Occipital lobe (tissue), 3 donors: ENCODE measurements at places on chromosomes 2 and 18. TPM values are rescaled to one million over a fixed set of nuclear protein-coding genes. Genes with fewer than 3 reads are reported as not detected.

DNA sequence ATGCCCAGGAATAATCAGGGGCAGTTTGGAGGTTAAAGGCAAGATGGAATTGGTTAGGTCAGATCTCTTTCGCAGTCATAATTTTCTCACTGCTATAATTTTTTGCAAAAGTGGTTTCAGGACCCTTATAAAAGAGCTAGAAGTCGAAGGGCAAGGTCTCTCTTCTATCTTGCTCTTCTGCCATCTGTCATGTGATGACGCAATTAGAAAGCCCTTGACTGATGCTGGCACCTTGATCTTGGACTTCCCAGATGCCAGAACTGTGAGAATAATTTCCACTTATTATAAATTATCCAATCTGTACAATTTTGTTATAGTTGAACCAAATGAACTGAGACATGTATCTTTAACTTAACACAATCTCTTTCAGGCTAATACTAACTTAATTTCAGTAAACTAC lies 6.3 kb upstream of the RALBP1 start:
- no peak for DNase-seq

DNA sequence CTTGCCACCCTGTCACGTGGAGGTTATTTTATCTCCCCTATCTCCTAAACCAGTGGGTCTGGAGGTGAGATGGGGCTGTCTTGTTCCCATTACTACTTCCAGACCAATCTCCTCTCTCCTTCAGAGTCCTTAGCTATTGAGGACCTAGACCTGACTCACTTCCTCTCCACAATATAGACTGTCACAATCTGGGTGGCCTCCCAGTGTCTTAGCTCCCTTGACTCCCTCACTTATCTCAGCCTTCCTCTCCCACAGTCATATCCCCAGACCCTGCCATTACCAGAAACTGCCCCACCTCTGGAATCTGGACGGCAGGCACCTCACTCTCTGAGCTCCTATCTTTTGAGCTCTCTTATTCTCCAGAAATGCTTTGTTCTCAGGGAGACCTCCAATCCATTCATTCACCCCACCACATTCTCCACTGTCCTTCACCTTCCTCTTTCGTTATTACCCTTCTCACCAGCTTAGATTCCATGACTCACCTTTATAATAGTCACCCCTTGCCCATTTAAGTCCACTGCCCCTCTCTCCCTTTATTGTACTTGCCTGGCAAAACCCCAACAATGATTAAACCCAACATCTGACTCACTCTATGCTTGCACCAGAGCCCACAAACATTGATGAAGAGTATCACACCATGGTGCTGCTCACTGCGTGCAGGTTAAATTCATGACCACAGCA lies 23.3 kb upstream of the SIX3 start:
- no peak for DNase-seq

DNA sequence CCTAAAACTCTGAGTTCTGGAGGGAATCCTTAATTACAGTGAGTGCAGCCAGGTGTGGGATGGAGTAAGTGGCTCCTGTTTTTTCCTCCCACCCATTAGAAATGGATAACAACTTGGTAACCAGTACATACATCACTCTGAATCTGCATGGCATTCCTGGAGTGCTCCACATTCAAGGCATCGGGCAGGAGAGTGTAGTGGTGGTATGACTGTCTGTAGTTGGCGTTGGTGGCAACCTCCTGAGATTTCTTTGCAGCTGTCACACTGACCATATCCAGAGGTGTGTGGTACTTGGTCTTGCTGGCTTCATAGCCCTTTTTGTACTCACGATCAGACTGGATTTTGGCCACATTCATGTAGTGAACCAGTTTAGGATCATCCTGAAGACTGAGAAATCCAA lies 68.3 kb downstream of the NEB start:
- DNase-seq: no peak

- DNase-seq: no peak
Measured at GRCh38 chr18:8474661-8475060, 134.6 kb upstream of the RAB12 start.

DNA sequence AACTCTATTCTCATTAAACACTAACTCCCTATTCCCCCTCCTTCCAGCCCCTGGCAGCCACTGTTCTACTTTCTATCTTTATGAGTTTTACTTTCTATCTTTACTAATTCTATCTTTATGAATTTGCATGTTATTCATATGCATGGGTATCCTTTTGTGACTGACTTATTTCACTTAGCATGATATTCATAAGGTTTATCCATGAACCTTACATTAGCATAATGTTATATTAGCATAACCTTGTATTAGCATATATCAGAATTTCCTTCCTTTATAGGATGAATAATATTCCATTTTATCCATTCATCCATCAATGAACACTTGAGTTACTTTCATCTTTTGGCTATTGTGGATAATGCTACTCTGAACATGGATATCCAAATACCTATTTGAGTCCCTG lies 41.8 kb downstream of the MSTN start:
- DNase-seq: no peak

GRCh38 chr2:231161877-231162329 lies 36.5 kb upstream of the ARMC9 start:
- DNase-seq: no peak

- DNase-seq: no peak
Measured at GRCh38 chr2:108106731-108107130, 120.4 kb downstream of the SLC5A7 start.

DNA sequence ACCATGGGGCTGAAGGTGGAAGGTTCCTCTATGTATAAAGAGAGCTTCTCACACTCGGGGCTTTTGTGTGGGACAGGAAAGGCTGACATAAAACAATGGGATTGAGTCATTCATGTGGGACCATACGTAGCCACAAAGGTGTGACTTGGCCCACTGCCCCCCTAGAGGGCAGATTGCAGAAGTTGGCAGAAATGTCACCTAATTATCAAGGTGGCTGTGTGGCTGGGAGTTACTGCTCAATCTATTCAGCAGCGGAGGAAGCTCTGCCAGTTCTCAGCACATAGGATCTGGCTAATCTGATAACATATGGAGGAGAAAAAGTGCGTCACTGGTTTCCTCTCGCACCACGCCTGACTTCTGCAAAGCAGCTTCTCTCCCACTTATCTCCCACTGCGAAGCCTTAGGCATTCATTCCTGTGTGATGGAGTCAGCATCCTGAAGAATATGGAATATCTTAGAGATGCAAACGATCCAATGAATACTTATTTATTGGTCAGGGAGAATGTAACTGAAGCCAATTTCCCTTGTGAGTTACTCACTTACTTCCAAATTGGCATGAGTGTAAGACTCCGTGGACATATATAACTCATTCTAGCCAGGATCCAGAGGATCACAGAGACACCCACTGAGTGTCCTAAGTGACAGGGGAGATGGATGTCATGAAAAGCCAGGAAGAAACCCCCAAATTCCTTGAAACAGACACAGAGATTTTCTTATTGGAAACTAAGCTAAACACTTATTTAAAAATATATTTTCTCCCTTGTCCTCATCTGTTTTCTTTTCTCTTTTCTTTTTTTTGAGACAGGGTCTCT lies 344.8 kb downstream of the TGIF1 start:
- DNase-seq: peak; percentile 47

GRCh38 chr18:63511285-63511684 lies 30.9 kb upstream of the SERPINB12 start:
- DNase-seq: no peak

- DNase-seq: no peak
Measured at GRCh38 chr2:168239281-168239680, 8.1 kb downstream of the STK39 start.

- no peak for DNase-seq
Measured at GRCh38 chr2:40199771-40200170, 252.1 kb downstream of the SLC8A1 start.

GRCh38 chr2:199602271-199602895 lies 144.6 kb upstream of the SATB2 start:
- DNase-seq: no peak

DNA sequence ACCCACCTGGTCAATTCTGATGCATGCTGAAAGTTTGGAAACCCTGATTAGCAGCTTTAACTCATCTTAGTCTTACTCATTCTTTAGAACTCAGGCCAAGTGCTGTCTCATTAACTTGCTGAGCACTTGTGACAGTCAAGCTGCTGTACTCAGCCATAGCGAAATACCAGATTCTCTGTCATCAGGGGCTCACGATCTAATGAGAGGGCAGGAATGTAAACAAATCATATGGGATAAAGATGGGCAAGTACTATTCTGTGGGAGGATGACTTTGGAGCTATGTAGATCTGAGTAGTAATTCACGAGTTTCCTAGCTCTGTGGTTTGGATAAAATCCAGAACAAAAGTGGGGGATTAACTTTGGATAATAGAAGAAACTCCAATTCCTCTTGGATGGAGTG lies 376.6 kb downstream of the HRH4 start:
- no peak for DNase-seq

DNA sequence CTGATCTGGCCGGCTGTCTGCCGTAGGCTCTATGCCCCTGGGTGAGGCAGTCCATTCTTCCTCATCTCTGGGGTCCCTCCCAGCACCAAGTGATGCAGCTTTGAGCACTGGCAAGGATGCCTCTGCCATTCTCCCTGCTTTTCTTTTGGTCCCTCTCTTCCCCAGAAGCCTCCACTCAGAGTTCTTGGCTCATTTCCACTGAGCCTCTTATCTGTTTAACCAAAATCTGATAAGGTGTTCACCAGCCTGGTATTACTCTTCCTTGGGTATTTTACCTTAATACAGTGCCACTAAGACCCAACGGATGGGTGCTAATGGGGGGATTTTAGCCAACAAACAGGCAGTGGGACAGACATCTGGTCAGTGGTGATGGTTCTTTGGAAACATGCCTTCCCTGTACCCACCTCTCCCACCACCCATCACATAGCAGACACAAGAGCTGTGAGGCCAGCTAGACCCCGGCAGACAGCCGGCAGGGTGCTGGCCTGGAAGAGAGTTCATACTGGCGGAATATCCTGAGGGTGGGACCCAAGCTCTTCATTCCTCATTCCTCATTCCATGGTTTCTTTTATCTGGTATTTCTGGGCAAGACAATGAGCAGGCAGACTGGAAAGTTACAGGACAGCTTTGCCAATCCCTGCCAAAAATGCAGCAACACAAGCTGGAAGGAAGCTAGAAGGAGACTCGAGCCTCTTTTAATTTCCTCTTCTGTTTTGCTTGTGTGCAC lies 34.6 kb downstream of the ZBTB7C start:
- no peak for DNase-seq

- DNase-seq: no peak
Measured at GRCh38 chr2:232073699-232074098, 112.2 kb downstream of the DIS3L2 start.

Gene UBR3
- total RNA-seq: 135 TPM

Gene GPR45
- 0.78 TPM for total RNA-seq

Gene CYTIP
- 5.1 TPM for total RNA-seq

Gene PDE11A
- total RNA-seq: 1.7 TPM
